Epithelial cell of proximal tubule (primary cell): ENCODE measurements at places on chromosomes 2 and 18. TPM values are rescaled to one million over a fixed set of nuclear protein-coding genes. Genes with fewer than 3 reads are reported as not detected.

Gene RGPD8
- total RNA-seq, result 2.4 and 4.3 TPM in 2 replicates

GRCh38 chr2:18055290-18055689 is 176.8 kb downstream of the KCNS3 start:
- no peak for DNase-seq

- no peak for DNase-seq
Observed at GRCh38 chr2:128346291-128347170, 27.9 kb upstream of the HS6ST1 start.

Gene COBLL1
- total RNA-seq, result 28.8 and 33.0 TPM in 2 replicates

GRCh38 chr2:105690566-105690965 is 54.1 kb upstream of the NCK2 start:
- no peak for DNase-seq

DNA sequence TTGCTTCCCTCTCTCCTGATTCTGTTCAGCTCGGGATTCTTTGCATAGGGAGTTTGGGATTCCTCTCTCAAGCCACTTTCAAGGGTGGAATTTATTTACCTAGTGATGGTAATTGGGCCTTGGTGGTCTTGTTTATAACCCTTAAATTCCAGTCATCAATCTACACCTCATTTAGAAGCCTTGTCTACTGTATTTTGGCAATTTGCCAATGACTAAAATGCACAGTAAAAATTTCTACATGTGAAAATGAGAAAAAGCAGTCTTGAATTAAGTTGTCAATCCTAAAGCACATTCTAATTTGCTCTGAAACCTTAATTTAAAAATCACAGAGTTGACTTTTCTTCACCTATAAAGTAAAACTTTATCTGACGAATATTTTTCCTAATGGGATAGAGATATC is 749.2 kb upstream of the CRIM1 start:
- no peak for DNase-seq
